Stimulated activated CD4-positive, alpha-beta T cell treated with anti-CD3 and anti-CD28 coated beads, Interleukin-2, amount 100 ng/mL, for 24 hours (primary cell): ENCODE measurements at places on chromosomes 5 and 9.

GRCh38 chr9:100129772-100130171 is 30.7 kb downstream of the INVS start:
- no peak for DNase-seq

GRCh38 chr5:167726642-167727041 is 564.8 kb upstream of the WWC1 start:
- DNase-seq: no peak

GRCh38 chr5:36530215-36530614 is 76.2 kb upstream of the SLC1A3 start:
- no peak for DNase-seq

GRCh38 chr9:125126019-125126746 is 17.1 kb downstream of the SCAI start:
- DNase-seq: peak; percentile 64

- DNase-seq: no peak
Observed at GRCh38 chr5:78628270-78628992, 20.1 kb downstream of the LHFPL2 start.

DNA sequence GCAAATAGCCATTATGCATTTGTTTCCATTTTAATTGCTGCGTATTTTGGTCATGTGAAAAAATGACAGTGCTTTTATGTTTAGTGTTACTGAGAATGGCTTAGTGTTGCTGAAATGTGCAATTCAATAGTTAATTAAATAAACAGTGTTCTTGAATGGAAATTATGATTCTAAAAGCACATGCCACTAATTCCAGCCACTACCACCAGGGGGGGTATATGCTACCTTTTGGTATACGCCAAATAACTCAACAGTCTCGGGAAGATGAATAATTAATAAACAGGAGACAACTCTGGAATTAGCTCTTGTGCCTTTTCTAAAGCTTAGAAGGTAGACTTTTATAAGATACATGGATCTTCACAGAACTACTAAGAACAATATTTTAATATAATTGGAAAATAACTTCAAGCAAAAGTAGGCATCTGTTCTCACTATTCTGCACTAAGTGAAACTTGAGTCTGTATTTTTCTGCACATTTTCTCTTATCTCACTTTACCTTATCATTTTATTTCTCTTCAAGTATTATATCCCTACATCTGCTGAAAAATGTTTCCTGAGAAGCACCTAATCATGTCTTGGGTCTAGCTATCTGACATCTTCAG is 83.5 kb upstream of the MINAR2 start:
- peak; percentile 37 for DNase-seq

- DNase-seq: no peak
Observed at GRCh38 chr9:135536216-135536615, 9.7 kb upstream of the OBP2A start.

GRCh38 chr9:130570208-130570607 is 9.2 kb upstream of the FUBP3 start:
- no peak for DNase-seq

- no peak for DNase-seq
Observed at GRCh38 chr5:154059039-154059430, 20.3 kb downstream of the MFAP3 start.

GRCh38 chr9:121566481-121567465 is 67.1 kb upstream of the GGTA1 start:
- DNase-seq: no peak

GRCh38 chr5:38845526-38846378 is at the start of gene OSMR:
OSMR (plus strand) TSS chr5:38846012; CDS start chr5:38869045, 23,033 bp downstream.
- peak; percentile 51 for DNase-seq

- DNase-seq: no peak
Observed at GRCh38 chr5:91151947-91152346, 231.2 kb downstream of the ARRDC3 start.

DNA sequence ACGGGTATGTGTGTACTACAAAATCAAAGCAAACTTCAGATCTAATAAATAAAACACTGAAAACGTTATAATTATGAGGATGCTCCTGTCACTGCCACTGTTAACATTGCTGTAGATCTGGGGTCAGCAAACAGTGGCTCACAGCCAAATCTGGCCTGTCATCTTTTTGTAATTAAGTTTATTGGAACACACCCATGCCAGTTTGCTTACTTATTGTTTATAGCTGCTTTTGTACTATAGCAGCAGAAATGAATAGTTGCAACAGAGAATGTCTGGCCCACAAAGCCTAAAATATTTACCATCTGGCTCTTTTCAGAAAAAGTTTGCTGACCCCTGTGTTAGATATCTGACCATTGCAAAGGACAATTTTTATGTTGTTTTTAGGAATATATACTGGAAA is 32.1 kb downstream of the PRRC1 start:
- no peak for DNase-seq

- no peak for DNase-seq
Observed at GRCh38 chr9:73979894-73980264, 517.3 kb upstream of the RORB start.

GRCh38 chr9:69715825-69716224 is 43.7 kb upstream of the APBA1 start:
- DNase-seq: no peak
